ENCODE measurements at places on chromosomes 11 and 22. TPM values are rescaled to one million over a fixed set of nuclear protein-coding genes. Genes with fewer than 3 reads are reported as not detected.
A peak's percentile ranks its signal among the peaks of the same experiment; 100 is the strongest.

GRCh38 chr11:112828421-112828820 lies 132.8 kb upstream of the NCAM1 start:
- no peak for DNase-seq

DNA sequence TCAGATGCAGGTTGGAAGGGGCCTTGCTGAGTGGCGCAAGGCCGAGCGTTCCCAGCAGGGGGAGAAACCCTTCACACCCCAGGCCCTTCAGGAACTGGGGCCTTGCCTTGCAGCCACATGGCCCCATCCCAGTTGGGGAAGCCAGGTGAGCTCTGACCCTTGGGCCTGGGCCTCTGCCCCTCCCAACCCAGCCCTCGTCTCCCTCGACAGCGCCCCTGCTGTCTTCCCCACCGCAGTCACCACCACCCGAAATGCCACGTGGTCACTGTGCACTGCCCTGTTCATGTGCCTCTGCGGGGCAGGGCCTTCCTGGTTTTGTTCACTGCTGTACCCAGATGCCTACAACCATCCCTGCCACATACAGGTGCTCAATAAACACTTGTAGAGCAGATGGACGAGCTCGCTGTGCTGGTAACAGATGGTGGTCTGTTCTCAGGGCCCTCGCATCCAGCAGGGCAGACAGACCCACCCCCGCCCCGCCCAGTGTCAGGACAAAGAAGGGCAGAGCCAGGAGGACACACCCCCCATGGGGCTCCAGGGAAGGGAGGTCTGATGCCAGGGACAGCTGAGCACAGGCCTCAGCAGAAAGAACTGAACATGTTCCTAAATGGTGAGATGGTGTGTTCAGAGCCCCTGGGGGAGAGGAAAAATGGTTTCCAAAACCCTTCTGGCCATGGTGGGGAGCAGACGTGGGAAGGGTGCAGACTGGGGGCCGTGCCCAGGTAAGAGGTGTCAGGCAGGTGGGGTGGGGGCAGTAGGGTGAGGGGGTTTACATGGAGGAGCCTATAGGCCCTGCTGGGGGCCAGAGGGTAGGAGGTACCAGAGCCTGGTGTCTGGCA lies 3.7 kb downstream of the POLR2L start:
- DNase-seq: peak; percentile 59

DNA sequence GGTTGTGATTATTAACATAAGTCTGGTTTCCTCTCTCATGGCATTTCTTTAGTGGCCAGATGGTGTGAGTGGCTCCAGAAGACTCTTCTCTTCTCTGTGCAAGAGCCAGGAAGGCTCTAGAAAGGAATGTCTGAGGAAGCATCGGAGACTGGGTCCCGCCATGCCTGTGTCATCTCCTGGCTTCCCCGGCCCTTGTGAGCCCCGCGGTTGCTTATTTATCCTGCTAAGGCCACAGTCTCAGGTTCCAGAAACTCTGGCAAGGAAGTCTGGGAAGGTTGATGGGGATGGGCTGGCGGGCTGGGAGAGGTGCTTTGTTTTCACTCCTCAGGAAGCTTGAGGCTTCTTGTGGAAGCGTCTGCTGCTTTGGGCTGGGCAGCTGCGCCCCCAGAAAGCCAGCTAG lies 18.9 kb downstream of the BCR start:
- DNase-seq: no peak

DNA sequence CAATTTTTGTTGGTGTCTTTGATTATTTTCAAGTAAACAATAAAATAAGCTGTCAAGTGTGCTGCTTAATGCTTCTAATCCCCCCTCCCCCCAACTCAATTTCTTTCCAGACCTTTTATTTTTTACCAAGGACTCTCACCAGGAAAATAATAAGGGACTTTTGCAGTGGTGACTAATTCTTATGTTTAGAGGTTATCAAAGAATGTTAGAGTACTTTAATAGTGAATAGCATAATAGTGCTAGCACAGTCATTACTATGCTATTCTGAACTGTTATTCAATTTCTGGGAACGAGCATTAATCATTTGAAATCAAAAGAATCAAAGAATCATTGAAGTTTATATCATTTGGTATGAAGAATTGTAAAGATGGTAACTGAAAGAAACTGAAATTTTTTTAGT lies 251.4 kb downstream of the DDX10 start:
- no peak for DNase-seq

DNA sequence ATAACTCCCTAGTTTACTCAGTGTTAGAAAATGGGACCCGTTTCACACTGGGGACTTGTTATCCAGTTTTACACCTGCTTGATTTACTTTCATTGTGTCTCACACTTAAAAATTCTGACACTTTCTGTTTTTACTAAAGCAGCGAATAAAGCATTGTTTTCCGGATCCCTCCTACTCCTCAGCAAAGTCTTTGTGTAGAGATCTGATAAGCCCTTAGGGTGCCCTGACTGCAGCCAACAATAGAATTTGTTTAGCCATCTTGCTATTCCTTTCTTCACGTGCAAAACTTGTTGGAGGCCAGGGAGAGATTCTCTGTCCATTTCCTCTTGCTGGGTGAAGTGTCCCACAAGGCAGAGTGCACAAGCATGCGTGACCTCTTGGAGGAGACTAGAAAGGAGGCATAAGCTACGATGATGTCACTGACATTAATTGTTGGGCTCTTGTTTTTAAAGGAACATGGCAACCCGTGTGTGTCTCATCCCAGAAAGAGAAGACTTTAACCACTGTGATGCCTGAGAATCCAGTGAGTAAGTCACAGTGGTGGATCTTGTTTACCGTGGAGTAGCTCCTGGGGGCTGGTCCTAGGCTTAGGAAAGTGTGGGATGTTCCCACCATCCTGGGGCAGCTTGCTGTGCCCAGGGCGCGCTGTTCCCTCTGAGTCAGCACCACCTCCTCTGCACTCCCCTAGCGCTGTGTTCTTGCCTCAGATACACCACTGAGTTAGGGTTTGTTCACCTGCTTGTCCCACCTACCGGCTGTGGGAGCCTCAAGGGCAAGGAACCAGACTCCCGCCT lies 27.7 kb downstream of the MICAL2 start:
- no peak for DNase-seq

DNA sequence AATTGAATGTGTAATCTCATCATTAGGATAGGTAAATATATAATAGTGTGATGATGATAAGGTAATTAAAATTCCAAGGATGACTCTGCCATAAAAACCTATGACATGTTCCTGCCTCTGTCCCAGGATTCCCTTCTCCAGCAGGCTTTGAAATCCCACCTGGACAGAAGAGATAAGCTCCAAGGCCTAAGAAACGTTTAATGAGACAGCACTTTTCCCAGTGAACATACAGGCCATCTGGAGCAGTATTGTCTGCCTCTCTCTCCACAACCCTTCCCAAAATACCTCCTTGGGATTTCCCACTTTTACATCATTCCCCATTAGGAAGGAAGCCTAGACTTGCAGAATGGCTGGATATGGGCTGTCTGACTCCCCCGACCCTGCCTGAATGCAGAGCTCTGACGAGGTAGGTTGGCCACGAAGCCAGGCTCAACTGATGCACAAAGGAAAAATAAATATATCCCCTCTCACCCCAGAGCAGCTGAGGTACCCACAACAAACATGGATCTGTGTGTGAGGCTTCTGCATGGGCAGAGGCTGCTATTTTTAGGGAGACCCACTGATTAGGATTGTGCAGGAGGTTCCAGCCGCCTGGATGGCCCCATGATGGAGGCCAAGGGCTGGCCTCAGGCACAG lies 71.0 kb downstream of the TMPRSS5 start:
- DNase-seq: no peak

DNA sequence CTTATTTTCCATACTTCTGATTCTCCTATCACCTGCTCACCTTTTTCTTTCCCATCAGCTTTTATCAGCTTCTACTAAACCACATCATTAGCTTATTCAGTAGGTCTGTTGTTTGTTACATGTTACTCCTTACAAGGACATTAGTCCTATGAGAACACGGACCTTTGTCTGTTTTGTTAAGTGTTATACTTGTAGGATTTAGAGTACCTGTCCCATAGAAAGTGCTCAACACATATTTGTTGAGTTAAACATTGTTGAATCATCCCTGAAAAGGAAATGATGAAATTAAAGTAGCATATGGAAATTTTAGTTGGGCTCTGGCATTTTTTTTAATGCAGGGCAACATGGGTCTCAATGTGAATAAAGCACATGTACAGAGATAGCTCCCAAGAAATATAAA lies 222.1 kb upstream of the CARD18 start:
- DNase-seq: no peak

GRCh38 chr11:117502015-117502778 lies 174.5 kb downstream of the CEP164 start:
- DNase-seq: no peak

- DNase-seq: no peak
Observed at GRCh38 chr22:42287174-42287890, 16.9 kb upstream of the TCF20 start.

- DNase-seq: no peak
Observed at GRCh38 chr11:111046291-111046690, 199.2 kb upstream of the POU2AF2 start.

- DNase-seq: no peak
Observed at GRCh38 chr11:64032050-64032449, 3.7 kb upstream of the FLRT1 start.

DNA sequence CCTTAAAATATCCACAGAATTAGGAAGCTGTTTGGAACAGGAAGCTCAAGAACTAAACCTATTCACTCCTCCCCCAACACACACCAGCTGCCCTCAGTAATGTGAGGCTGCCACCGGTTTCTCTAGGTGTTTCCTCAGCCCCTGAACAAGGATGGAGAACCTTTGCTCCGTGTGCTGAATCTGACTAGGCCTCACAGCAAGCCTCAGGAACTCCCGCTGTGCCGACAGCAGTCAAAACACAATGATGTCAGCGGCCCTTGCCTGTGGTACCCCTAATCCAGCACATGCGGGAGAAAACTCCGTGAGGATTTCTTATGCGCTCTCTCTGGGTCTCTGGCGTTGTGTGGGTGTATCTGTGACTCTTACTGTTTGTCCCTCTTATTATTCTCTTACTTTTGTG lies 153.3 kb downstream of the EFCAB6 start:
- no peak for DNase-seq

DNA sequence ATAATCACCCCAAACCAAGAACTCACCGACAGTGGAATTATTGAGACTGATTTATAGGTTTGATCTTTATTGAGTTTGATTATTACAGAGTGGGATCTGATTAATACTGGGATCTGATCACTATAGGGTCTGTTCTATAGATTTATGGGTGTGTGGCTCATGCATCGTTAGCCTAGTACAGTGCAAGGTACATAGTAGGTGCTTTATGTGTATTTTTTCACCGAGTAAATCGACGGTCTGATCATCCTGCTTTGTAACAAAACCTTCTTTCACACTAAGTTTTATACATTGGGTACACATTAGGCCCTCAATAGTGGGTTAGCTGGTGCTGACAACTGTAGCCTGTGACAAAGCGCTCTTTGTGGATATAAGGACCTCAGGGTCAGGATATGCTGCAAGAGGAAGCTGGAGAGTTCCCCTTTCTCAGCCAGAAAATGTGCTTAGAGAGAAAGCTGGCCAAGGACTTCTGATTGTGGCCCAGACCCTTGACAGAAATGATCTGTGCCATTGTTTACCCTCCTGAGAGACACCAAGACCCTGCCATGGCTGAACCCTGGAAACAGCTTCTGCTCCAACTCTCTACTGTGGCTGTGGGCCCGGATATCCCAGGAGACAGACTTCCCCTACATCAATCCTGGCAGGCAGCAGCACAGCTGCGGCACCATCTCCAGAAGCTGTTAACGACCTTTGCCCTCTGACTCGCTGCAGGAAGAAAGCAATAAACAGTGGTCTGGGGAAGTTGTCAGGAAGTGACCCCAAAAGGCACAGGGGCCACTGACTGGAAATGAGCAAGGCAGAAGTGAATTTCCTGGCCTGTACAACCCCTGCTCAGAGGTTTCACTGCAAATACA lies 16.1 kb upstream of the TPP1 start:
- peak; percentile 50 for DNase-seq

DNA sequence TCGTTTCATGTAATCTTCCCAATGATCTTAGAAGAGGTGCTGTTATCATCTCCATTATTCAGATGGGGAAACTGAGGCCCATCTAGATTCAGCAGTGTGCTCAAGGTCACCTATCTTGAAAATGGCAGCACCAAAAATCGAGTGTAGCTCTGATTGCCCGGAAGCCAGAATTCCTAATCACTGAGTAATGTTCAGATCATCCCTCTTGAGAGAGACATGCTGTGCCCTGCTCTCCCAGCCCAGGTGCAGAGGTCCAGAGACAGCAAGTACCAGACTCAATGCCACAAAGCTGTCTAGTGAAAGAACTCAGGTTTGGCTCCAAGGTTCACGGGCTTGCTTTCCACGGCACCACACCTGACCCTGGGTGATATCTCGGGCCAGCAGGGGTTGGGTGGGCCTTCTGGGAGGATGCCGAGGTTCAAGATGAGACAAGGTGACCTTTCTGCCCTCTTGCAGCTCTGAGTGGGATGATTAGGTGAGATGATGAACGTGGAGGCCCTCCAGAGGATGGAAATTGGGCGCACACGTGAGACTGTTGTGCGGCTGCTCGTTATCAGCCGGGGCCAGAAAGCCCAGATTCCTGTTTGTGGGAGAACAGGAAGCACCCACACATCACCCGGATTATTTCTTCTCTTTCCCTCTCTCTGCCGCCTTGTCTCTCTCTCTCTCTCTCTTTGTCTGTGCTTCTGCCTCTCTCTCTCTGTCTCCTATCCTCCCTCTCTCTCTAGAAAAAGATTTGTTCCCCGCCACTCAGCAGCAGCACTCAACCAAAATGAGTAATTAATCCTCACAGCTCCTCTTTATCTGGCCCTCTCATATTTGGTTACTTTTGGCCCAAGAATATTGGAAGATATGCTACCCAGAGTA lies 19.0 kb upstream of the RASD2 start:
- DNase-seq: no peak

GRCh38 chr11:74702383-74703007 lies 28.7 kb downstream of the CHRDL2 start:
- DNase-seq: no peak

GRCh38 chr11:19892876-19893275 lies 180.2 kb downstream of the NAV2 start:
- no peak for DNase-seq

DNA sequence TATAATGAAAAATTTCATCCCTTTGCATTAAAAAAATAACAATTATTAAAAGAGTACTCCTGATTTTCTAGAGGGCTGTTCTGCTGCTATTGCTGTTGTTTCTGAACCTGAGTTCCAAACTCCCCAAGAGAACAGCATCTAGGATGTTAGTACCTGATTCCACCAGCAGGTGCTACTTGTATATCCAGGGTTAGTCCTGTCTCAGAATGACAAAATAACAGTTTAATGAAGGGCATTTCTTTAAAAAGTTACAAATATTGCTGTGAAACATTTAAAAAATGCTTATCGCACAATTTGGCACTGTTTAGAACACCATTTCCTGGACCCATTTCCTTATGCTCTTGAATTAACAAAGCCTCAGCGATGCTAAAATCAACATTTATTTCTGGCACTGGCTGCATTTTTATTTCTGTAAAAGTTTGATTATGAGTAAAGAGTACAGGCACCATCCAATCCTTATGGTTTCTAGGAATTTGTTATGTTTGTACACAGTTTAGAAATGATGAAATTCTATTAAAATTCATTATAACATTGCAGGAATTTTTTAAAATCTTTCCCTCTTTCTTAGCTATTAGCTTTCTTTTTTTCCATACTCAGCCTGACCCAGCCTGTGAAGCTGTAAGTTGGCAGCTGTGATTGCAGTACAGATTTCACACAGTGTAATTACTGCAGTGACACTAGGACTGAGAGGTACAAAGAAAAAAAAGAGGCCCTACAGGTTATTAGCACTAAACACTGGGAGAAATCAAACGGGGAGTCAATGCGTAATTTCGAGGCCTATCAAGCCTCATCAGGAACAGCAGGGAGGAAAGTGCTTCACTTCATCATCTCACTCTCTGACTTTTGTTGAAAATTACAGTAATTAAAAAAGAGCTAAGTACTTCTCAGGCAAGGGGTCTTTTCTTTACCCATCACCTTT lies 208.8 kb downstream of the DCDC1 start:
- DNase-seq: no peak

SMTNL1 gene
- not detected for total RNA-seq

PTPN5 gene
- total RNA-seq: 0.18 TPM

ISX gene
- total RNA-seq: 91.1 TPM

Data from left colon (tissue), 2 donors.